ENCODE measurements at places on chromosomes 16 and 17.
A peak's percentile ranks its signal among the peaks of the same experiment; 100 is the strongest.

- no peak for DNase-seq
Observed at GRCh38 chr16:78102122-78102660, 2.7 kb downstream of the WWOX start.

DNA sequence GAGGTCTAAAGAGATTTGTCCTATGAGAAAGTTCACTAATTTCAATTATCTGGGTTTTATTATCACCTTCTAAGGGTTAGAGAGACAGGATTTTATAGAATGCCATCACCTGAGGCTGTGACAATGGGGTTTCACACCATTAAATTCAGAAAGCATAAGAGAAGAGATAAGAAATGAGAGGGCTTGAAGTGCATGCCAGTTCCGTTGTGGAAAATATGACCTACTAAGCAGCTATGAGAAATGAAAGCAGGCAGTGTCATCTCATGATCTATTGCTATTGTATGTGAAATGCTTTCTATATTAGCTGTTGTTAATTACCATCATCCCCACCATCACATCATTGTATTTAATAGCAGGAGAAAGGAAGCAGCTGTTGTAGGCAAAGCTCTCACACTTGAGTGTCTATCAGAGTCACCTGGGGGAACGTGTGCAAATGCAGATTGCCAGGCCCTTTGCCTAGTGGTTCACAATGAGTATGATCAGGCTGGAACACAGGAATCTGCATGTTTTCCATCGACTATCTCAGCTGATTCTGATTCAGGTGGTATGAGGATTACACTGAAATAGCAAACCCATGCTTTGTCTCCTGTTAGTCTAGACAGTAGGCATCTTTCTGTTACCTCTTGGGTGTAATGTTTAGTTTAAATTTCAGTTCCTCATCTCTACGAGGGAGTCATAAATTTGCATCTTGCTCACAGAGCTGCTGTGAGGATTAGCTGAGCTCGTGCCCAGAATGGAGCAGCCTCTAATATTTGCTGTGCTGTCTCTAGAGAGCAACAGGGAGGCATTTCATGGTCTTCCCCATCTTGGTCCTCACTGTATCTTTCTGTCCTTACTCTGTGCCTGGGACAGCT is 256.4 kb downstream of the CDH13 start:
- DNase-seq: no peak

GRCh38 chr16:72511171-72511570 is 339.2 kb upstream of the PMFBP1 start:
- DNase-seq: no peak

- peak; percentile 77 for DNase-seq
Observed at GRCh38 chr16:28130099-28131088, 66.9 kb upstream of the GSG1L start.

GRCh38 chr17:48062273-48062672 is 14.1 kb downstream of the NFE2L1 start:
- DNase-seq: no peak

DNA sequence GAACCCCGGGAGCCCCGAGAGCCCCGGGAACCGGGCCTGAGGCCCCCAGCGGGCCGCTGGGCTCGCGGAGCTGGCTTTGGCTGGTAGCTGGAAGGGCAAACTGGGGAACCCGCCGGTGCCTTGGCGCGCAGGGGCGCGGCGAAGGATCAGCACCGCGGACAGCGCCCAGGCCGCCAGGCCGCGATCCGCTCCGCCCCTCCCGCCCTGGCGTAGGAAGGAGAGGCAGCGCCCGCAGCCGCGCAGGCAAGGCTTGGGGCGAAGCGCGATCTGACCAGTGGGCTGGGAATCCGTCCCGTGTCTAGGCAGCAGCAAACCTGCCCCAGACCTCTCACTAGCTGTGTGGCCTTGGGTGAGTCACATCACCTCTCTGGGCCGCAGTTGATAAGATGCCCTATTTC is 331 bp upstream of the CCDC92B start:
- DNase-seq: peak; percentile 91

DNA sequence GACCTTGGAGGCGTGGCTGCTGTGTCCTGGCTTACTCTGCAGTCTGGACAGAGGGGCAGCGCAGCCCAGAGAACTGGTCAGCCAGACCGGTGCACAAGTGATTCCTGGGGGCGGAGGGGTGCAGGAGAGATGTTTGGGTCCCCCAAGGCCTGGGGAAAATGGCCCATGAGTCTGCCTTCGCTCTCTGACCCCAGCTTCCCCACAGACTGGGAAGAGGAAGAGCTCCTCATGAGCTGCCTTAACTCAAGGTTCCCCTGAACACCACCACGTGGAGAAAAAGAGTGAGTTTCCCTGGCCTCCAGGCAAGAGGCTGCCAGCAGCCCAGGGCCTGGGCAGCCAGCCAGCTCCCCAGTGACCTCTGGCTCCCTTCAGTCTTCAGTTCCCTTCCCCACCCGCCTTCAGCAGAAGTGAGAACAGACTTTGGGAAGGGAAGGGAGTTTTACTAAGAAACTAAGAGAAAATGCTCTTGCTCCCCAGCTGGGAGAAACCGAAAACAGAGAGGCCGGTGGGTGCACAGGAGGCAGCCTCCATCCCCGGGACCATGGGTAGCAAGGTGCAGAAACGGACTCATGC is 2.0 kb upstream of the C17orf99 start:
- DNase-seq: peak; percentile 55

DNA sequence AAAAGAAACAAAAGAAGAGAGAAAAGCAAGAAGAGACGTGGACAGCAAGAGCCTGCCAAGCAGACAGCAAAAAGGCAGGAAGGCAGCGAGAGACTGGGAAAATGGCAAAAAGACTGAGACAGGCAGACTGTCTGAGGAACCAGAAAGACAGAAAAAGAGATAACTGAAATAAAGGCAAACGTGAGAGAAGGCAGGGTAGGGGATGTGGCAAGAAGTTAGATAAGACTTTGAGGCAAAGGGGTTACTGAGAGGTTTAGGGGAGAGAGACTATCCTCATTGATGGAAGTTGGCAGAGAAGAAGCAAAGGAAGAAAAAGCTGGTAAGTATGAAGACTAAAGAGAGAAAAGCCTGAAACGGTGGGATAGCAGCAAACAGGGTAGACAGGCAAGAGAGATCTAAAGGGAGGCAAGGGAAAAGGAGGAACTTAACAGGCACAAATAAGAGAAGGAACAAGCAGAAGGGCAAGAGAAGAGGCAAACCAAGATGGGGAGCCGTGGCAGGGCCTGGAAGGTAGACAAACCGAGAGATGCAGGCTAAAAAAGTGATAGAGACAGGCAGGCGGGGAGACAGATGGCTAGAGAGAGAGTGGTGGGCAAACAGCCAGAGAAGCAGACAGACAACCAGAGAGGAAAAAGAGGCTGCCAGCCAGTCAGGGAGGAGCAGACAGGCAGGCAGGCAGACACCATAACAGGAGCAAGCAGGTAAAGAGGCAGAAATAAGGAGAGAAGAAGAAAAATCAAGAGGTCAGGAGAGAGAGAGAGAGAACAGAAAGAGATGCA is 7.1 kb upstream of the CHD3 start:
- DNase-seq: no peak

DNA sequence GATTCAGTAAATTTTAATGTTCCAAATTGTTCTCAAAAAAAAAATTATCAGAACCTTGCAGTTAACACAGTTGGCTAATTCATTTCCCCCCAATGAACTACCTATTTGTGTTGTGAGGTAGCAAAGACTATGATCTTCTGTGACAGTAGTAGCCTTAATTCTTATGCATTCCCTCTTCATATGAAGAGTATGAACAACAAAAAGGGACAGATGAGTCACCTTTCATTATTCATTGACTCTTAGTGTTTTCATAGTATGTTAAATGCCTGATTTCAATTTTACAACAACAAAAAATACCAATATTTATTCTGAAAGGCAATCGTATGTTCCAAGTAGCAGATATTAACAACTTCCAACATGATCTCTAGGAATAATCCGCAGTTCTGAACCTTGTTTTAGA is 3.6 kb upstream of the SLFN11 start:
- no peak for DNase-seq

DNA sequence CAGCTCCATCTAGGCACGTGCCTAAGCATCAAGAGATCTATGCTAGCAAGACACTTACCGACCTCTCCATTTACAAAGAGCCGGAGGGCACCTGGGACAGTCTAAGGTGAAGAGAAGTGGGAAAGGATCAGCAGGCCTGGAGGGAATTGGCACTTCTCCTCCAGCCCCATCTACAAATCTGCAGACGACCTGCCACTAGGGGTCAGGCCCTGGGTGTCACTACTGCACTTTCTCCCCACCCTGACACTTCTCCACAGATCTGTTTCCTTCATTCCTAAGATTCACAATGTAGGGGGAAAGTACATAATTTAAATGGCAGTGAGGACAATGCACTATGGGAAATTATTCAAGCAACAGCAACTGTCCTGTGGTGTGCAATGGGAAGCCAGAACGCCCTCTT is 8.1 kb downstream of the MKS1 start:
- no peak for DNase-seq

DNA sequence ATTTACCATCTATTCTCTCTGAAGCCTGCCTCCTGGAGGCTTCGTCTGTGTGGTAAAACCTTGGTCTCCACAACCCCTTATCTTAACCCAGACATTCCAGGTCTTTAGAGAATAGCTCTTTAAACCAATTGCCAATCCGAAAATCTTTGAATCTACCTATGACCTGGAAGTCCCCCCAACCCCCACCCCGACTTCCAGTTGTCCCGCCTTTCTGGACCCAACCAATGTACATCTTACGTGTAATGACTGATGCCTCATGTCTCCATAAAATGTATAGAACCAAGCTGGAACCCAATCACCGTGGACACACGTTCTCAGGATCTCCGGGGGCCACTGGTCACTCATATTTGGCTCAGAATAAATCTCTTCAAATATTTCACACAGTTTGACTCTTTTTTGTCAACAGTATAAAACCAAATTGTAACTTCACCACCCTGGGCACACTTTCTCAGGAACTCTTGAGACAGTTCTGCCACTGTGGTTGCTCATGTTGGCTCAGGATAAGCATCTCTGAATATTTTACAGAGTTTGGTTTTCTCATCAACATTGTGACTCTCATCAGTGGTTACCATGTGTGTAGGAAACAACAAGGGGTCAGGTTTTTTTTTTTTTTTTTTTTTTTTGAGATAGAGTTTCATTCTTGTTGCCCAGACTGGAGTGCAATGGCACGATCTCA is 18.1 kb upstream of the DNAH17 start:
- DNase-seq: no peak

Measured in AG08395 (cell line).